CD4-positive, alpha-beta T cell treated with Interleukin-17A for 1 hour (primary cell): ENCODE measurements at places on chromosomes 16 and 17.

GRCh38 chr16:62190426-62190825 is 154.2 kb upstream of the CDH8 start:
- no peak for DNase-seq

GRCh38 chr17:38783227-38783626 is 16.1 kb downstream of the PIP4K2B start:
- no peak for DNase-seq

GRCh38 chr17:74198694-74199093 is 4.8 kb upstream of the RPL38 start:
- DNase-seq, result no peak

DNA sequence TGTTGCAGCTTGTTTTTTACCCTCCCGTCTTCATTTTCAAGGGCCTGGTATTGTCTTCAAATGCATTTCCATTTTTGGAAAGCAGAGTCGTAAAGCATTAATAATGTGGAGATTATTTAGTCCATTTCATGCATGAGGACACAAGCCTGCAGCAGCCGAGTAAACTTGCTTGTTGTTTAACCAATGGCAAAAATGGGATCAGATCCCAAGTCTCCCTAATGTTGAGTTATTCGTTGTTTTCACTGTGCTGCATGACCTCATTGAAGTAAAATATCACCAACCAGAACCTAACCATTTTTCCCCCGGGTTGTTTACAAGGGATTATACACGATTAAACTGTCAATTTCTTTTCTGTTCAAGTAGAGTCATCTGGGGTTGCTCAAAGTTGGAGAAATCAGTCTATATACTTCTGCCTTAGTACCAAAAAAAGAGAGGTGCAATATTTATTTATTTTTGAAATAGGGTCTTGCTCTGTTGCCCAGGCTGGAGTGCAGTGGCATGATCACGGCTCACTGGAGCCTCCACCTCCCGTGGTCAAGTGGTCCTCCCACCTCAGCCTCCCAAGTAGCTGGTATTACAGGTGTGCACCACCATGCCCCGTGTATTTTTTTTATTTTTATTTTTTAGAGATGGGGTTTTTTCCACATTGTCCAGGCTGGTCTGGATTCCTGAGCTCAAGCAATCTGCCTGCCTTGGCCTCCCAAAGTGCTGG is 12.4 kb downstream of the AMZ2 start:
- no peak for DNase-seq

- no peak for DNase-seq
Observed at GRCh38 chr17:41912925-41913324, 5.8 kb downstream of the ACLY start.

DNA sequence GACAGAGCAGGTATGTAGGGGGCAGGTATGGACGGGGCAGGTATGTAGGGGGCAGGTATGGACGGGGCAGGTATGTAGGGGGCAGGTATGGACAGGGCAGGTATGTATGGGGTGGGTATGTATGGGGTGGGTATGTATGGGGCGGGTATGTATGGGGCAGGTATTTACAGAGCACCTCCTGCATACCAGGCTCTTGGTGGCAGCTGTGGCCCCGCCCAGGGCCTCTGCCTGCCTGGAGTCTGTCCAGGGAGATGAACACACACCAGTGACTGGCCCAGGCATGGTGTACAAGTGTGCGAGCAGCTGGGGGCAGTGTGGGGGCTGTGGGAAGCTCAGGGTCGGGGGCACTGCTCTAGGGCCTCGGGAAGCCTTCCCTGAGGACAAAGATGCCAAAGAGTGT is 4.4 kb downstream of the RPL3L start:
- DNase-seq, result no peak

- no peak for DNase-seq
Observed at GRCh38 chr17:77343031-77343800, 202.4 kb downstream of the SEC14L1 start.

DNA sequence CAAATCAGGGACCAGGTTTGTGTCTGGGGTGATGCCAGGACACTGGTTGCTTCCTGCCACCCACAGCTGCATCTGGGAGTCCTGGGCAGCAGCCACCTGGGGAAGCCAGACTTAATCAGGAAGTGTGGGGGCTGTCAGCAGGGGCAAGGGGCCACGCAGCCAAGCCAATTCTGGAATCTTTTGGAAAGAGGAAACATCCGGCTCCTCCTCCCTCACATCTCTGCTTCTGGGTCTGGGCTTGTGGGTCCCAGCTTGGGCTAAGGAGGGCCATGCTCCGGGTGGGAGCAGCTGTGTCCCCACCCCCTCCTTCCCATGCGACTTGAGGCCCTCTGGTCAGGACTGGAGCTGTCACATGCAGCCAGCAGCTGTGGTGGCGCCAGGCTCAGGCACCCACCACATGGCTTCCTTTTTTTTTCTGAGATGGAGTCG is 37.0 kb upstream of the CCDC182 start:
- no peak for DNase-seq

DNA sequence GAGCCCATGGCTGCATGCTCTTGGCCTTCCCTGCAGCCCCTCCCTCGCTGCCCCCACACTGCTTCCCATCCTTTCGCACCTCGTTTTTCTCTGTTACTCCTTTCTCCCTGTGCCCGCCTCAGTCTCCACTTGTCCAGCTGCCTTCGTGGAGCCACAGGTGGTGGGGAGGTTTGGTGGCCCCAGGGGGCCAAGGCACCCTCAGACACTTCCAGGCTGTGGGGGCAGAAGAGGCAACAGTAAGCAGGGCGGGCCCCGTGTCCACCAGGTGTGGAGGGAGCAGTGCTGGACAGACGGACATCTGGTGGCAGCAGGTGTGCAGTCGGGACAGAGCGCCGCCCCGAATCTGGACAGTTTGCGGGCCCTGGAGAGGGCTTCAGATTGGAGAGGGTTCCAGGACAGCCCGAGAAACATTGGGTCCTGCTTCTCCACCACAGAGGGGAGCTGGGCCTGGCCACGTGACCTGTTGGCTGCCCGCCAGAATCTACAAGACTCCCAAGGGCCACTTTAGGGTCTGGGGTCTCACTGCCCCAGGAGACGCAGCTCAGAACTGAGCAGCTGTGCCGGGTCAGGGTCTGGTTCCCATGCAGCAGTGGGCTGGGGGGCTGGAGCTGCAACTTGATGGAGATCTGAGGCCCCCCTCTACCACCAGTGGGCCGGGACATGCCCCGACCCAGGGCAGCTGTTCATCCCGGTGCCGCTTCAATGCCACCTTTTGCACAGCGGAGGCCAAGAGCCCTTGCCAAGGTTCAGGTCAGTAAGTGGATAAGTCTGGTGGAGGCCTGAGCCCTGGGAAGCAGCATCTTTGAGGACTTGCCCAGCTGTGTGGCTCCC is 22.8 kb downstream of the BAHCC1 start:
- no peak for DNase-seq

DNA sequence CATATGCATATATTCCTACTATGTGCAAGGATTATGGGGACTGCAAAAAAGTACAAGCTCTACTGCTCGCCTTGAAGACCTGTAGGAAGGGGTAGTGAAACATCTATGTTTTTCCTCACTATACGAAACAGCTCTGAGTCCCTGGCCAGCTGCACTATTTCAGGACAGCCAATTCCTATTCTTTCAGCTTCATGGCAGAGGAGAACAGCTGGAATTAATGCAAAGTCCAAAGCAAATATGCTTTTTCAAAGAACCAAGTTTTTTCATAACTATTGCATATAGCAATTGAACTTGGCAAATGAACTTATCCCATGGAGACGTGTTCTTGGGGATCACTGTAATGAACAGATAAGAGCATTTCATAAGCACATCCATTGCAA is 122.3 kb downstream of the SPACA3 start:
- no peak for DNase-seq
